ENCODE measurements at places on chromosomes 2 and 18. TPM values are rescaled to one million over a fixed set of nuclear protein-coding genes. Genes with fewer than 3 reads are reported as not detected.

COL5A2 gene
- 671 TPM for total RNA-seq

SGPP2 gene
- not detected for total RNA-seq

RTKN gene
- total RNA-seq, result 15.7 TPM

INSIG2 gene
- 9.5 TPM for total RNA-seq

DNMT3A gene
- 10.8 TPM for total RNA-seq

ZNG1B gene
- 41.0 TPM for total RNA-seq

SH3RF3 gene
- 8.4 TPM for total RNA-seq

NEU4 gene
- not detected for total RNA-seq

ZNF804A gene
- total RNA-seq, result 12.9 TPM

KCNE4 gene
- 22.2 TPM for total RNA-seq

PAIP2B gene
- total RNA-seq, result 1.6 TPM

UBR3 gene
- 29.2 TPM for total RNA-seq

ASTL gene
- total RNA-seq, result not detected

ALPP gene
- total RNA-seq, result not detected

ZNF385B gene
- 4.8 TPM for total RNA-seq

Measured in fibroblast of the aortic adventitia (primary cell).